ENCODE measurements at places on chromosomes 12 and 14.
A peak's percentile ranks its signal among the peaks of the same experiment; 100 is the strongest.

- DNase-seq, result no peak
These were observed 67.2 kb upstream of the ACSS3 start for GRCh38 chr12:81010641-81011040.

GRCh38 chr14:68523989-68524725 is 268.7 kb downstream of the ZFP36L1 start:
- DNase-seq, result no peak

- no peak for DNase-seq
These were observed 516 bp downstream of the ANKRD9 start for GRCh38 chr14:102508774-102509745.

DNA sequence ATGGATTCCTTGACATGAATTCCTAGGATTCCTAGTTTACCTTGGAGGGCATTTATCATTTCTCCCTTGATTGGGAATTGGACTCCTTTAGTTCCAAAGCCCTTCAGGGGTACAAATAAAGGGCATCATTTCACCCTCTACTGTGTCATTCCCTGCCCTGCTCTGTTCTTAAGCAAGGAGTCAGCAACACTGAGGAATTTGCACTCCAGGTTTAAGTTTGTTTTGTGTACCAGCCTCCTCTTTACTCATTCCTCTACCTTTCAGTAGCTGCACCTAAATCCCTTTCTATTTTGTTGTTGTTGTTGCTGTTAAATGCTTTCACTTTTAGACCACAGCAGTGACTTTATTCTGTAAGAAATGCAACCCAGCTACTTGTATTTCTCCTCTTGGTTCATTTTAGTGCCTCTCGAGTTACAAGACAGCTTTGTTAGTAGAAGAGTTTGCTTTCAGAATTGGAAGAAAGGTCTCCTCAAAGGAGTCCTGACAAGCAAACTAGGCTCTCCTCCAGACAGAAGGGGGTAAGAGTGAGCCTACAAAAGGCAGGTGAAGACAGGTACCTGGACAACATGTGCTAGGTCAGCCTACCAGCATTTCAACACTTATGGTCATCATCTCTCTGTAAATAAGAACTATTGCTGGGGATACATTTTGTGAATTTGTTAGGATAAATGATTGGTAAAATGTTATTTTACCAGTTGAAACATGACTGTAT is 90.0 kb downstream of the RMST start:
- DNase-seq, result no peak

GRCh38 chr12:130916241-130916911 is 37.3 kb upstream of the ADGRD1 start:
- DNase-seq, result peak; percentile 29

DNA sequence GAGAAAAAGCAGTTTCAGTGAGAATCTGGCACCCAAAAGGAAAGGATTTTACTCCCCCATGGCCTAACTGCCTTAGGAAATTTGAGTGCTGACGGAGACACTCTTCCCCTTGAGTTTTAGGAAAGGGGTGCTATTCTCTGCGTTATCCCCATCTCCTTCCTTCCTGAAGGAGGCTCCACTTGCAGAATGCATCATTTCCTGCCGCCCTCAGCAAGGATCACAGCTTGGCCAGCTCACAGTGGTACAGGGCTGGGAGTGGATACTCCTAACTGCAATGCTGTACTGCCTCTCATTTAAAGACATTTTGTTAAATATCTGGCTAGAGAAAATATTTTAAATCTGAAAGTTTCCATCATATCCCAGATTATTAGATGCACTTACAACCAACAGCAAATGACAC is 33.0 kb downstream of the RDH12 start:
- DNase-seq, result no peak

DNA sequence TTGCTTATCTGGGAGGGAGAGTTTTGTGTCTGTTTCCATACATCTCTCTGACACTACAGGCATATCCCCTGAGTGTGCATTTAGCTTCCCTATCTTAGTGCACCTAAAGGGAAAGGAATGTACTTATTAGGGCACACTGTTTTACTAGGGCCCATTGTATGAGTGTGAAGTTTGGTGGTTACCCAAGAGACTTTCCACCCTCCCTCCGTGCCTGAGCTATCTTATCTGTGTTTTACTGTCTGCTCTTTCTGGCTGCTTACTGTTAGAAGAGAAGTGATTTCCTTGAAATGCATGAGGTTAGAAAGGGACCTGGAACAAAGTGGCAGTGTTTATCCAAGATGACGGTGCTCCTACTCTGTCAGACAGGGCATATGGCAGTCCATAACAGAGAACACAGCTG is 8.5 kb upstream of the SVOP start:
- no peak for DNase-seq

GRCh38 chr12:14452865-14453264 is 87.4 kb downstream of the ATF7IP start:
- DNase-seq, result no peak

DNA sequence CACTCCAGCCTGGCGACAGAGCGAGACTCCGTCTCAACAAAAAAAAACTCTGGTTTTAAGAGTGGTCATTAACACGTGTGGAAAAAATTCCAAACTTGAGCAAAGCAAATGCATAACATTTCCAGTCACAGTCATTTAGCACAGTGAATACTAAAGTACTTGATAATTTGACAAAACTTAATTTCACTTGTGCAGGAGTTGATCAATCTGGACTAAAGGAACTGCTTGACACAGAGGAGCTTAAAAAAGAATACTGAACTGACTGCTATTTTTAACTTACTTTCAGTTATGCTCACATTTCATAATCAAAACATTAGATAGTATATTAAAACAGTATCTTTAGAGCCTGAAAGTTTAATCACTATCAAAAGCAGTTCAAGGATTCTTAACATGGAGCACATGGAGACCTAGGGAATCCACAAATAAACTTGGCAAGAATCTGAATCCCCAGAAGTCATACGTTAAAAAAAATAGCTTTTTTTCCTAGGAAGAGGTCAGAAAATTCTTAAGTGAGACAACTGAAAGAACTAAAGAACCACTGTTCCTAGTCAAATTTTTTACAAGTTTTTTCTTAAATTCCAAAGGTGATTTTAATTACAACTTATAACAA is 7.4 kb downstream of the UBE2N start:
- no peak for DNase-seq

DNA sequence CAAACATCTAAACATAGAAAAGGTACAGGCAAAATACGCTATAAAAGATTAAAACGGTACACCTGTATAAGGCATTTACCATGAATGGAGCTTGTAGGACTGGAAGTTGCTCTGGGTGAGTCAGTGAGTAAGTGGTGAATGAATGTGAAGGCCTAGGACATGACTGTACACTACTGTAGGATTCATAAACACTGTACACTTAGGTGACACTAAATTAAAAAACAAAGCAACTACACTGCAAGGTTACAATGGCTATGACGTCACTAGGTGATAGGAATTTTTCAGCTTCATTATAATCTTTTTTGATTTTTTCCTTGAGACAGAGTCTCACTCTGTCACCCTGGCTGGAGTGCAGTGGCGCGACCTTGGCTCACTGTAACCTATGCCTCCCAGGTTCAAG is 269.2 kb downstream of the KSR2 start:
- no peak for DNase-seq

DNA sequence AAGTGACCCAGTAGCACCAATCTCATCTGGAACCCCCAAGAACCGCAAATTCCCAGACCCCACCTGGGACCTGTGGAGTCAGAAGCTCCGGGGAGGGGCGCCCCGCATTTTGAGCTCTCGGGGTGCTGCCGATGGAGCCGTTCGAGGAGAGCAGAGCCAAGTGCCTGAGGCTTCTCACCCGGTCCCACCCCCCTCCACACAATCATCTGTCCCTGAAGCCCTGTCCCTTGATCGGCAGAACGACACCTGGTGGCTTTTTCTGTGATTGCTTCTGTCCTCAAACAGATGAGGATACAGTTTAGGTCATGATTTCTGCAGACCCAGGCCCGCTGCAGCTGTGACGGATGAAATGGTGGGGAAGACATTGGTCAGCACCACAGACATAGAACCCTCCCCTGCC is 74.7 kb downstream of the NOC4L start:
- no peak for DNase-seq

- DNase-seq, result no peak
These were observed 58.3 kb downstream of the PRKCH start for GRCh38 chr14:61379639-61380184.

DNA sequence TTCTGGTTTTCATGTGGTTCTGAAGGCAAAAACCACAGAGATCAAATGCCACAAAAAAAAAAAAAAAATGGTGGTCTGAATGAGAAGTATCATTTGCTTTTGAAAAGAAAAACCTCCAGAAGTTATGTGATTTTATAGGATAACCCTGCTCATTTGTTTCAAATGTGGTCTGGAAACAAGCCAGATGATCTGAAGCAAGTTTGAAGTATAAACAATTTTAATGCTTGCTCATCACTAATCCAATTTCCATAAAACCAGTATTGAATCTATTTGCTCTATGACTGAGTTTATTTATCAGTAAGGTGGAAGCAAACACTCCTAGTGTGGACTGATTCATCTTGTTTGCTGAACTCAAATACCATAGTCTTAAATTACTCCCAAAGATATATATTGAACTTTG is 407.3 kb upstream of the FLRT2 start:
- DNase-seq, result no peak

- DNase-seq, result peak; percentile 73
These were observed 113.5 kb upstream of the VASH1 start for GRCh38 chr14:76647697-76648298.

DNA sequence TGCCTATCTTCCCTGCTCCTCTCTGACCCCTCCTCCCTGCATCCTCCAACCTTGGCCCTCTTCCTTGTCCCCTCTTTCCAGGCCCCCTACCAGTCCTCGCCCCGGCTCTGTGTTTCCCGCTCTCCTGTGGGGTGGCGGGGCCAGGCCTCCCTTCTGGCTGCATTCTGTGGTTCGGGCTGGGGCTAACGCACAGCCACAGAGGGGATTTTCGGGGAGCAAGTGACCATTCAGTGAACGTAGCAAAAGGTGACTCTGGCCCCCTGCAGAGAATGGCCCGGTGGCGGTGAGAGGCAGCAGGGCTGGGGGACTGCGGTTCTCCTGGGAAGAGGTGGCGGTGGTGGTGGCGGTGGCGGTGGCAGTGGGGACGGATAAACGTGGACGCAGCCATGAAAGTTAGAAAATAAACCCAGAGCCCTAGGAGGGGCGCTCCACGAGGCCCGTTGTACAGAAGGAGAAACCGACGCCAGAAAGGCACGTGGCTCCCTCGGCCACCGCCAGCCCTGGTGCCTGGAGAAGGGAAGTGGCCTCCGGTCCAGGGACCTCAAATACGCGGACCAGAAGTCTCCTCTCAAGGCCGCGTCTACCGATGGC is 269.6 kb downstream of the ADGRD1 start:
- DNase-seq, result no peak

DNA sequence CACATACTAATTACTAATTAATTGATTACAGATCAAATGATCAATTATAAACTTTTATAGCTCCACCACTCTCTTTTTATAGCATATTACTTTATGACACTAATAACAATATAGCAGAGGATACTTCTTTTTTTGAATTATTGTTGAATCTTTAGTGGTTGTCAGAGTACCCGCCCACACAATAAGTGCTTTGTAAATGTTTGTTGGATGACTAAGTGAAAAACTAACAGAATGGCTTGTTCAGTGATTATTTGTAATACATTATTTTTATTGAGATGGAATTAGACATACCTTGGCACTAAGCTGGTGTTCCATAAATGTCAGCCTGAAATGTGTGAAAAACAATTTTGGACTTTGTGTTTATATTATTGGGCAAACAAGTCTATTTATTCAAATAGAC is 670.5 kb upstream of the ATXN7L3B start:
- DNase-seq, result no peak

- no peak for DNase-seq
These were observed 88.9 kb downstream of the PTGER2 start for GRCh38 chr14:52402812-52403526.

GRCh38 chr12:125149160-125150108 is 84.2 kb downstream of the AACS start:
- DNase-seq, result no peak

- DNase-seq, result no peak
These were observed 46.1 kb upstream of the LRRK2 start for GRCh38 chr12:40178701-40179100.

DNA sequence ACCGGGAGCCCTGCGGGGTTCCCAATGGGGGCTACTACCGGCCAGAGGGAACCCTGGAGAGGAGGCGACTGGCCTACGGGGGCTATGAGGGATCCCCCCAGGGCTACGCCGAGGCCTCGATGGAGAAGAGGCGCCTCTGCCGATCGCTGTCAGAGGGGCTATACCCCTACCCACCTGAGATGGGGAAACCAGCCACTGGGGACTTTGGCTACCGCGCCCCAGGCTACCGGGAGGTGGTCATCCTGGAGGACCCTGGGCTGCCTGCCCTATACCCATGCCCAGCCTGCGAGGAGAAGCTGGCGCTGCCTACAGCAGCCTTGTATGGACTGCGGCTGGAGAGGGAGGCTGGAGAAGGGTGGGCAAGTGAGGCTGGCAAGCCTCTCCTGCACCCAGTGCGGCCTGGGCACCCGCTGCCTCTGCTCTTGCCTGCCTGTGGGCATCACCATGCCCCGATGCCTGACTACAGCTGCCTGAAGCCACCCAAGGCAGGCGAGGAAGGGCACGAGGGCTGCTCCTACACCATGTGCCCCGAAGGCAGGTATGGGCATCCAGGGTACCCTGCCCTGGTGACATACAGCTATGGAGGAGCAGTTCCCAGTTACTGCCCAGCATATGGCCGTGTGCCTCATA is 9.7 kb downstream of the TNS2 start:
- no peak for DNase-seq

GRCh38 chr12:2804393-2805142 is 7.9 kb upstream of the ITFG2 start:
- DNase-seq, result no peak

- DNase-seq, result no peak
These were observed 1.2 kb downstream of the CDKL1 start for GRCh38 chr14:50395448-50395847.

GRCh38 chr14:101928415-101928841 is 35.9 kb upstream of the DYNC1H1 start:
- no peak for DNase-seq

DNA sequence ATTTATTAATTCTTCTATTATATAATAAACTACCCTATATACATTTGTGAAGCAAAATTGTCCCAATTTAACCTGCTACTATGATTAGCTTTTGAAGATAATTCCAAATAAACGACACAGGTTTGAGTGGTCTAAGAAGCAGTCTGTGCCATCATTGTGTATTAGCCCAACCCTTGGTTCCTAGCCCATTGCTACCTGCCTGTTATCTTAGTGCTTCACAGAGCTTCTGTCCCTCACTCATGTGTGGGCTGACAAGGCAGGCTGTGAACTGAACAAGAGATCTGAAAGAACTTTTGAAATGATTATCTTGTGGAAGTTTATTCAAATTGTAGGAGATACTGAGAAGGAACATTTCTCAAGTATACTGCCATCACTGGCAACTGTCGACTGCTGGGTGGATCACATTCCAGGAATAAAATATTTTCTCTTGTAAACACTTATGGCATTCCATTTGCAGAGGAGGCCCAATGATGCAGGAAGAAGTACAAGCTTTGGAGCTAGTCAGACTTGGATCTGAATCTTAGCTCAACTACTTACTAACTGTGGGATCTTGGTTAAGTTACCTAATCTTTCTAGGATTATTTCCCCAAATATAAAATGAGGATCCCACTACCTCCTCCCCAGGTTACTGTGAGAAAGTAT is 7.8 kb upstream of the MTERF2 start:
- DNase-seq, result no peak
